HT1080 (cell line): ENCODE measurements at places on chromosomes 2 and 18.

DNA sequence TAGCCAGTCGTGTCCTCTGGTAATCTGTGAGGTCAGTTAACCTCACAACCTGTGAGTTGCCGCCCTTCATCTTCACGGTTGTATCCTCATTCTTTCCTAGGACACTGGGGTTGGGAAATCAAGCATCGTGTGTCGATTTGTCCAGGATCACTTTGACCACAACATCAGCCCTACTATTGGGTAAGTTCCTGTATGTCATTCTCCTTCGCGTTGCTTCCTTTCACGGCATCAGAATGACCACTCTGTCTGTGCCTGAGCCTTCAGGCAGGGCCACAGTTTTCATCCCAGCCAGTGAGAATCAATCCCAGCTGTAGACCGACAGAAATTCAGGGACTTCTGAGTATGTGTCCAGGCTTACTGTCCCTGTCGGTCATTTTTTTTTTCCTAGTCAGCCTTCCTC, 67.1 kb downstream of the RAB31 start:
- DNase-seq, result no peak

DNA sequence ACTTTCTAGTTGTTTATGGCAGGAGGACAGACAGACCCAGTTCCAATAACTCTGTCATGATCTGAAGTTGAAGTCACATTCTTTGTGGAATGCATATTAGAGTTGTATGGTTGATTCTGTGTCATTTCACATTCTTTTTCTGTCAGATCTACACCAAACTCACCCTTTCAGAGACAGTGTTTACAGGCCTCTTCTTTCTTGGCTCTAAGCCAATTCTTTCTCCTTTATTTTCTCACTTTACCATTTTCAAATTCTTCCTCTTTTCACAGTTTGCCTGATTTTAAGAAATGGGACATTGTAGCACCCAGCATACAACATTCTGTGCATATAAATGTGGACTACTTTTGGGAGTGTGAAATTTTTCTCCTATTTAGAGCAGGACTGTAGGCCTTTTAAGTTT, 103.7 kb downstream of the CCDC85A start:
- no peak for DNase-seq

DNA sequence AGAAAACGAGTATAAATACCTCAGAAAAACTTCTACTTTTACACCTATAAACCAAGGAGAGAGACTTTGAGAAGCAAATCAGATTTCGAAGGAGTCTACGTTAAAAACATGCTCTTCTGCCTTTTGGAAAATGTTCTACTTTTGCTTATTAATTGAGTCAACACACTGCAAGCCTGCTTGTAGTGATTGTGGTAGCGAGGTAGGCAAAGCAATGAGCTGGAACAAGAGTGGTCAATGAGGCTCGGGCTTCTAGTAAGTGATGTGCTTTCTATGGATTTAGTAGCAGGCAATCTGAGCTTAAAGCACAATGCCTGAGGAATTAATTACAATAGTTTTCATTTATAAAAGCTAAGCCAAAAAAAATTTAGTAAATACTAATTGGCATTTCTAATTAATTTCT, 103.4 kb upstream of the TFCP2L1 start:
- no peak for DNase-seq

DNA sequence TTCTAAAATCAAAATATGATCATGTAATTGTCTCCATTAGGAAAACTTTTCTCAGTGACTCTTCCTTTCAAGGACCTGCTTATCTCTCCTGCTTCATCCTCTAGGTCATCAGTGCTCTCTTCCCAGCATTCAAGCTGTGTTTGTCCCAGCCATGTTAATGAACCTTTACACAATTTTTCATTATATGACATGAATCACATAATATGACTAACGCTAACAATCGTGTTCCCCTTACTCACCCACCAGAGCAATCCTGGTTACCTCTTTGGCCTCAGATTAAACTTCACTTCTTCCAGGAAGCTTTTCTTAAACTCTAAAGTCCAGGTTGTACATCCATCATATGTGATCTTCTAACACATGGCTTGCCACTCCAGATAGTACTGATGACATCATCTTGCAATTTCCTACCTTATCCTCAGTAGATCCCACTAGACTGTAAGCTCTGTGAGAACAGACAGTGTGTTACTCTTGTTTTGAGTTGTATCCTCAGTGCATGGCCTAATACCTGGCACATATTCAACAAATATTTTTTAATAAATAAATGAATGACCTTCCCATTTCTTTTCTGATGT, 882.9 kb upstream of the ZEB2 start:
- peak; percentile 32 for DNase-seq

- DNase-seq, result no peak
Observed at GRCh38 chr18:54222922-54223567, 1.4 kb downstream of the MBD2 start.

GRCh38 chr2:13014783-13015182, 298.0 kb downstream of the TRIB2 start:
- DNase-seq, result no peak

GRCh38 chr18:44741085-44741484, 60.4 kb downstream of the SETBP1 start:
- no peak for DNase-seq

DNA sequence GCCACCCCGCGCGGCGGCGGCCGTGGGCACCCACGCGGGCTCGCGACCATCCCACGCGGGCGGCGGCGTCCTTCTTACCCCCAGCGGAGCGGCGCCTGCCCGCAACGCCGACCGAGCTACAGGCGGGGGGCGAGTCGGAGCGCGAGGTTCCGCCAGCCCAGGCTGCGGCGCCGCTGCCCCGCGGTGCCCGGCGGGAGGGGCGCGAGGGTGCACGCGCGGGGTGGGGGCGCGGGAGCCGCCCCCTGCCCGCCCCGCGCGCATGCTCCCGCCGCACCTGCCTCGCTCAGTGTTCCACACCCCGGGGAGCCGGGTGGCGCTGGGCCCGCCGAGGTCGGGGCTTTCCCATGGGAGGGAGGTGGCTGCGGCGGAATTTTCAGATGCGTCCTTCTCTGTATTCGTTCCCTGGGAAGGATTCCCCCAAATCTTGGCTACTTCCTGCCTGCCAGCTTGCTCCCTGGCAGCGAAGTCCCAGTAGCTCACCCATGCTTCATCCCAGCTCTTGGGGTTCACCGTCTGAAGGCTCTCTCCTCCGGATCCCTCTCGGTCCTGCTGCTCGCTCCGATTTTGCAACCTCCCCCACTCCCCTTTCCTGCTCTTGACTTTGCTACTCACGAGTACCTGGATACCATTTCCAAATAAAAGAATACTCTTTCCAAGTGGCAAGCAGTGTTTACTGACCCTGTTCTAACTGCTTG, at the start of gene L3MBTL4:
L3MBTL4 (minus strand) TSS at position 189 of the 695 bp plus-strand sequence. CDS start 103,286 bp downstream, outside the sequence.
- no peak for DNase-seq

GRCh38 chr2:141878016-141878415, 252.8 kb downstream of the LRP1B start:
- no peak for DNase-seq

- DNase-seq, result no peak
Observed at GRCh38 chr2:147663962-147664361, 180.9 kb upstream of the ACVR2A start.

- DNase-seq, result no peak
Observed at GRCh38 chr2:161042990-161043625, 117.1 kb upstream of the TANK start.

DNA sequence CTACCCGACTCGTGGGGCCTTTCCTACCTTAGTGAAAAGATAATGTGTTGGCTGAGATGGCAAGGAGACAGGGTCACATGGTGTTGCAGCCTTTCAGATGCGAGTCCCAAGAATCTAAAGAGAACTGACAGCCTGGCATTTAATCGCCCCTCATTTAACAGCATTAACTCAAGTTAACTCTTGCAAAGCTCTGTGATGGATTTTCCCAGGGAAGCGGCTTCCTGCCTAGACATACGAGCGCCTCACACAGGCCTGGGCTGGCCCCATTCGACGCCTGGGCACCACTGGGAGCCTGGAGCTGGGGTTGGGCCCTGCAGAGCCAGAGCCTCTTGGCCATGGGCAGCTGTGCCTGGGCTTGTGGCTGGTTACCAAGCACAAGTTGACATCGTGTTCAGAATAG, 140.8 kb downstream of the SEPTIN10 start:
- no peak for DNase-seq

DNA sequence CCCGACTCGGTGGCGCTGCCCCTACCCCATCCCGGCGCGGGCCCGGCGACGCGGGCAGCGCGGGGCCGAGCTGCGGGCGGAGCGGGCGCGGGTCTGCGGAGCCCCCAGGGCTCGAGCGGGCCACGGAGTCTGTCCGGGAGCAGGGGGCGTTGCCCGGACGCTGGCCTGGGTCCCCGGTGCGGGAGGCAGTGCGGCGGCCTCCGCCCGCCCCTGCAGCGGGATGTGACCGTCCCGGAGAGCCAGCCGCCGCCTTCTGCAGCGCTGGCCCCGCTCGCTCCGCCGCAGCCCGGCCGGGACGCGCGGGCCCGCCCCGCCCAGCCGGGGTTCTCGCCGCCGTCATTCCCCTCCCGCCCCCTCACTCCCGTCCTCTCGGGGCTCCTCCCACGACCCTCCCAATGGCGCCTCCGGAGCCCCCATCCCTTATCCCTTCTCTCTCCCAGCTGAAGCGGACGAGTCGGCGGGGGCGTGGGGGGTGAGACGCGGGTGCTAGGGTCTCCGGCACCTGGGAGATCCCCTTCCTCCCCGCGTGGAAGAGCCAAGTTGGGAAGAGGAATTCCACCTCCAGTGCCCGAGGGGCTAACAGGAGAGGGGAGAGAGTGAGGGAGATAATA, at the start of gene FNDC4:
FNDC4 (minus strand) TSS at position 257 of the 611 bp plus-strand sequence. CDS start 521 bp downstream, outside the sequence.
- DNase-seq, result no peak

GRCh38 chr18:23548719-23549118, 37.6 kb downstream of the NPC1 start:
- DNase-seq, result no peak

DNA sequence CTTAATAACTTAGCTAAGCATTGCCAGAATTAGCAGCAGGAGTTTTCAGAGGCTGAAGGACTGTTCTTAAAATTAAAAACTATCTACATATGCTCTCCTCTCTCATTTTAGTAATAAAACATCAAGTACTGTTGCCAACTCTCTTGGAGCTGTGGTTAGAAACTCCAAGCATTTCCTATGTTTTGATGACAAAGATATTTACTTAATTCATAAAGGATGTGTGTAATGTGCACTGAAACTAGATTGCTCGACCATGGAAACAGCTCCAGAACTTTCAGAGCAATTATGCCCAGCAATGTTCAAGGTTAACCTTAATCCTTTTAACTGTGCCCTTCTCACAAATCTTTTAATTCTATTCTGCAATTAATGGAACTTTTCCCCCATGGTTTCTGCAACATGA, 8.4 kb downstream of the GRP start:
- no peak for DNase-seq

DNA sequence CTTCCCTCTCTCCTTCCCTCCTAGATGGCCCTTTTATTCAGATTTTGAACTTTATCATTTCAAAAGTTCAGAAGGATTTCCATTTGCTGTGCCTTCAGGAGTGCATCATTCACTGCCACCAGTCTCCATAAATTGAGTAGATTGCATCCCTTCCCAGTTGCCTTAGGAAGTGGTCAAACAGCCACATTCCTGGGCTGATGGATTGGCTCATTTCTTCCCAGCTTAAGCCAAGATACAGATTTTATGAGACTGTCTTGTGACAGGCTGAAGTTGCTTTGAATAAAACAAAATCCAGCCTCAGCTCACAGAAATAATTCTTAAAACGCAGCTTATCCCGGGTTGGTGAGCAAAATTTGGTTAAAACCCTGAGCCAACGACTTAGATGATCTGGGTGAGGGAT, 9.8 kb downstream of the NRP2 start:
- peak; percentile 72 for DNase-seq

GRCh38 chr18:74796211-74796610, 198.5 kb downstream of the ZNF407 start:
- no peak for DNase-seq

DNA sequence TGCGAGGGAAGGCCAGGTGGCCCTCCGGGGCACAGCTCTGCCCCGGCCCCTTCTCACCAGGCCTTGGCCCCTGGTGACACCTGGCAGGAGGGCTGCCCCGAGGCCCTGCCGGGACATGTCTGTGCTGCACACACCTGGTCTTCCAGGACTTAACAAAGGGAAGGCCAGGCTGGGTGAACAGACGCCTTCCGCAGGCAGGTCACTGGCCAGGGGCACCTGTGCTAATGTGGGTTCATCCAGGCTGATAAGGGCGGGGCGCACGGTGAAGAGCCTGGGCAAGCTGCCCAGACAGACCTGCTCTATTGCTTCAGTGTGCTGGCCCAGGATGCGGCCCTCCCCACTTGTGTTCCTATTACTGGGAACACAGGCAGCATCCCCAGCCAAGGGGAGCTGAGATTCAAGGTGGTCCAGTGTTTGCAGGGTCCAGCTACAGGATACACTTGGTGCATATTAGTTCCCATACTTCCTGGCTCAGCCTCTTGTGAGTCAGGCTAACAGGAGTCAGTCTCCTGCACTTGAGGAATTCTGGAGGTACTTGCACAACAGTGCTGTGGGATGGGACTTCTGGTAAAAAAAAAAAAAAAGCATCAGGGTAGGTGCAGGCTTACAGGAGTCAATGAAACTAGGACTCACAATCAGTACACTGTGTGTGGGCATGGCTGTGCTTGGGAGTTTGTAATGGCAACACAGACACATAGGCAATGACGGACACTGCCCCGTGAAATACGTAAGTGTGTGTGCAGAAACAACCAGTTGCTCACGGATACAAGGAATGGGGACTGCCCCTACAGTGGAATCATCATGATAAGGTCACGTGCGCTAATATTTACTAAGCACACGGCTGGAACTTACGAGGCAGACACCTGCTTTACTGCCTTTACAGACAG, 261.4 kb downstream of the TWIST2 start:
- peak; percentile 51 for DNase-seq

DNA sequence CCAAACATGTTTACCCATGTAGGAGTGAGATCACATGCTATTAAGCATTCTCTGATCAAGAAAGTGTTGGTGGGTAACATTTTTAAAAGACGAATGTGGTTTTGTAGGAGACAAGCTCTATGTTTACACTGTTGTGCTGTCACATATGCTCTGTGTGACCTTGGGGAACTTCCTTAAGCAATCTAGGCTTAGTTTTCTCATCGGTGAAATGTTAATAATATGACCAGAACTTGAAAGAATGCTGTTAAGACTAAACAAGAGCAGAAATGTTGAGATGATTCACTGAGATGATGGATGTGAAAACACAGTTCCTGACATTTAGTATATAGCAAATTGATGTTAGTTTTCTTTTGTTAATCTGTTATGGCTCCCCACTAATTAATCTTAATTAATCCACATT, 860.9 kb upstream of the CNTNAP5 start:
- no peak for DNase-seq

DNA sequence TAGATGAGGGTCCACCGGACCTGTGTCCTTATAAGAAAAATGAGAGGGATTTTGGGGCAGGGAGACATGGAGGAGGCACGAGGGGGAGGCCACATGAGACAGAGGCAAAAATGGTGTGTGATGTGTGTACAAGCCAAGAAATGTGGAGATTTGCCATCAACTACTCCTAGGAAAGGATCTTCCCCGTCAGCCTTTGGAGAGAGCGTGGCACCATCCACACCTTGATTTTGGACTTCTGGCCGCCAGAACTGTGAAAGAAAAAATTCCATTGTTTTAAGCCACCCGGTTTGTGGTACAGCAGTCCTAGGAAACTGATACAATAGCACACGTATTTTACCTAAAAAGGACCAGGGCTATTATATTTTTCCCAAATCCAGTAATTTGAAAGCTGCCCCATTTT, 829.0 kb upstream of the SALL3 start:
- no peak for DNase-seq
